Stimulated activated CD4-positive, alpha-beta T cell treated with anti-CD3 and anti-CD28 coated beads, Interleukin-15, amount 100 ng/mL, for 1 hour (primary cell): ENCODE measurements at places on chromosomes 4 and X.

DNA sequence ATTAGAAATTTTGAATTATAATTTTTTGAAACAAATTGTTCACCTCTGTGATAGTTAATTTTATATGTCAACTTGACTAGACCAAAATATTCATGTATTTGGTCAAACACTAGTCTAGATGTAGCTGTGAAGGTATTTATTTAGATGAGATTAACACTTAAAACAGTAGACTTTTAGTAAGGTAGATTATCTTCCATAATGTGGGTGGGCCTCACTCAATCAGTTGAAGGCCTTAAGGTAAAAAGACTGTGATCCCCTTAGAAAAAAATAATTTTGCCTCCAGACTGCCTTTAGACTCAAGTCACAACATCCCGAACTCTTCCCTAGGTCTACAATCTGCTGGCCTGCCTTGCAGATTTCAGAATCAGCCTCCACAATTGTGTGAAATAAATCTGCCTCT is 177.3 kb upstream of the PABPC5 start:
- no peak for DNase-seq

- no peak for DNase-seq
Observed at GRCh38 chr4:10180927-10181744, 64.5 kb upstream of the WDR1 start.

DNA sequence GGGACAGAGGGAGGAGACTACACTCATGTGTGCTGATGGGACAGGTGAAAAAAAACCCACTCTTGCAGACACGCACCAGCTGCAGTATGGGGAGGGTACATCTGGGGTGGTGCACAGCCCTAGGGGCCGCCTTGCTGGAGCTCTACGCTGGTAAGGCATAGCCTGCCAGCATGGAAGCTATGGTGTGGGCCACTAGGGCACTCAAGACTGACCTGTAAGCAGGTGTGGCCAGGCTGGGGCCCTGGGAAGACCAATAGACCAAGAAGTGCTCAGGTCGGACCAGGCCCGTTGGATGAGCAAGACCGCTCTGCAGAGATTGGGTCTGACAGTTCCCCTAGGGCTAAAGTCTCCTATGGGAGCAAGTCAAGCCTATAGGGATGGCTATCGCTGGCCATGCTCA is 314.8 kb downstream of the FAM47A start:
- DNase-seq = no peak

GRCh38 chrX:18174209-18174608 is 46.5 kb downstream of the BEND2 start:
- DNase-seq = no peak

DNA sequence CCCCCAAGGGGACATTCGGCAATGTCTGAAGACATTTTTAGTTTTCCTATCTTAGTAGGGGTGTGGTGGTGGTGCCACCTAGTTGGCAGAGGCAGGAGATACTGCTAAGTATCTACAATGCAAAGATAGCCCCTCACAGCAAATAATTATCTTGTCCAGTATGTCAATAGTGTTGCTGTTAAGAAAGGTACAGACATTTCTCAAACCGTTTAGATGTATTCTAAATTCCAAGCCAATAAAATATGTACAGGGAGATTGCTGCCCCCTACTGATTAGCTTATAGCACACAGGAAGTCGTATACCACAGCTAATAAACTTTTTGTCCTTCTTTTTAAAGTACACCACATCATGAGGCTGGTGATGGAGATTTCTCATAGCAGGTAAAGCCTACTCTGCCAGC is 260.5 kb downstream of the TMA16 start:
- DNase-seq = no peak

GRCh38 chr4:7000421-7001176 is 42.6 kb upstream of the TADA2B start:
- no peak for DNase-seq

DNA sequence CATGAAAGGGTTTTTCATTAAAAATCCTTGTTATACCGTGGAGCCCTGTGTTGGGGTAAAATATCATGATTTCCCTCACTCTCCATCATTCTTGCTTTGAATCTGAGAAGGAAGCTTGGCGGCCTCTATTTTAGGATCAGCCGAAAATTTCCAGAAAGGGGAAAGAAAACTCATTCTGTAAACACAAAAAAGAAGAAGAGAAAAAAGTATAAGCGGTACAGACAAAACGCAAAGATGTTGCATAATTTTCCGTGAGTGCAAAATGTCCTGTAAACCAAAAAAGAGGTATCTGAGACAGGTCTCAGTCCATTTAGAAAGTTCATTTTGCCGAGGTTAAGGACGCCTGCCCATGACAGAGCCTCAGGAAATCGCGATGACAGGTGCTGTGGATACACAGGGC is 5.3 kb downstream of the CSF2RA start:
- DNase-seq = no peak

GRCh38 chr4:171947400-171947799 is 134.2 kb downstream of the GALNTL6 start:
- no peak for DNase-seq

DNA sequence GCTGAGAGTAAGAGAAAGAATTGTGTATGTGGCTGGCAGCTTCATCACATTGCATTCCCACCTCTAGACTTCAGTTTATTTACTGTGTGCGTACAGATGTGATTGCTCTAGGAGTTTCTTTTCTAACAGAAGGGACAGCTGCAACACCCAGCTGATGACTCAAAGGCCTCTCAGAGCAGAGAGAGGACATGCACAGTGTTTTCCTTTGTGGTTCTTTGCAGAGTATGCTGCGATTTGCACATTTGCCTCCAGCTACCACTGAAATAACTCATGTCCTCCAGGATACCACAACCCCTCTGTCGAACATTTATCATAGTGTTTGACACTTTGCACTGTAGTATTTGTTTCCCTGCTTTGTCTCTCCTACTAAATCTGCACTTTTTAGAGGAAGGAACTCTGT is 294.1 kb downstream of the STIM2 start:
- DNase-seq = no peak

DNA sequence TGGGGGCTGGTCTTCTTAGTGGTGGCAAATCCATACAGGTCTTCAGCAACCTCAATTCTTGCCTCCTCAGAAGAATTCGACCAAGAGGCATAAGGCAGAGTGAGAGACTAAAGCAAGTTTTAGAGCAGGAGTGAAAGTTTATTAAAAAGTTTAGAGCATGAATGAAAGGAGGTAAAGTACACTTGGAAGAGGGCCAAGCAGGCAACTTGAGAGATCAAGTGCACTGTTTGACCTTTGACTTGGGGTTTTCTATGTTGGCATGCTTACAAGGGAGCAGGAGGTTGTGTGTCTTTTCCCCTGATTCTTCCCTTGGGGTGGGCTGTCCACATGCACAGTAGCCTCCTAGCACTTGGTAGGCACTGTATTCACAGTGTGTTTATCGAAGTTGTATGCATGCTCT is 91.2 kb downstream of the CPE start:
- no peak for DNase-seq

GRCh38 chr4:166458756-166459155 is 585.7 kb downstream of the TLL1 start:
- DNase-seq = no peak

DNA sequence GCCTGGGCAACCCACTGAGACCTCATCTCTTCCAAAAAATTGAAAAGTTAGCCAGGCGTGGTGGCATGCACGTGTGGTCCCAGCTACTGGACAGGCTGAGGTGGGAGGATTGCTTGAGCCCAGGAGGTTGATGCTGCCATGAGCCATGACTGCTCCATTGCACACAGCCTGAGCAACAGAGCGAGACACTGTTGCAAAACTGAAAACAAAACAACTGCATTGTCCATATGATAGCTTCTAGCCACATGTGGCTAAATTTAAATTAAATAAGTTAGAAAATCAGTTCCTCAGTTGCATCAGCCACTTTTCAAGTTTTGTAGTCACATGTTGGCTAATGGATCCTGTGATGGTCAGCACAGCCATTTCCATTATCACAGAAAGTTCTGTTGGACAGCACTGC is 67.9 kb downstream of the GAB1 start:
- no peak for DNase-seq

GRCh38 chr4:6280365-6280996 is 10.8 kb downstream of the WFS1 start:
- DNase-seq = no peak

GRCh38 chrX:124986284-124986683 is 333.4 kb upstream of the TEX13C start:
- DNase-seq = no peak

DNA sequence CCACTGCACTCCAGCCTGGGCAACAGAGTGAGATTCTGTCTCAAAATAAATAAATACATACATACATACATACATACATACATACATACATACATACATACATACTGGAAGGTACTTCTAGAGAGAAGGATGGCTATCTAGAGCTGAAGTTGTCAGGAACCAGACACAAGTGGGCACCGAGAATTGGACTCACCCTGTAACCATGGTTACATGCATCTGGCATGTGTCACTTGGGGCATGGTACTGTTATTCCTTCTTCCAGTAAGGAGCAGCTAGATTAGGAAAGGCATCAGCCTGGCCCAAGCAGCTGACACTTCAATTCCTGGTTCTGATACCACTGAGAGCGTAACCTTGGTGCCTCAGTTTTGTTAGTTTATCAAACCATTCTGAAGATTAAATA is 127.1 kb downstream of the SH3KBP1 start:
- DNase-seq = no peak

- no peak for DNase-seq
Observed at GRCh38 chr4:146245850-146246249, 31.5 kb downstream of the REELD1 start.

- no peak for DNase-seq
Observed at GRCh38 chr4:67684839-67685531, 16.0 kb downstream of the UBA6 start.

- DNase-seq = no peak
Observed at GRCh38 chr4:40165916-40166315, 30.9 kb upstream of the RHOH start.

DNA sequence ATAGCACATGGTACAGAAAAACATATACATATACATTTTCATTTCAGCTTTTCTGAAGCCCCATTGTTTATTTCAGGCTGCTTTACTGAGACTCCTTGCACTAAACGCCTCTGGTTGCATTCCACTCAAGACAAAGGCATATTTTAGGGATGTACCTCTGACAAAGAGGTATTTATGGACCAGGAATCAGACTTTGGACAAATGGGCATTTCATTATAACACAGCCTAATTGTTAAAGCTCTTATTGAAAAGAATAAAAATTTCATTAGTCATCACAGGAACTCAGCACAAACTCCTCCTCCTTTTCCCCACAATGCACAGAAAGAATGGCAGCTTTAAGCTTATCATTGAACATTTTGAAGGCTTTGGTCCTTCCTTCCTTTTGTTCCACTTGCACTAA is 62.9 kb upstream of the UGT8 start:
- DNase-seq = no peak

DNA sequence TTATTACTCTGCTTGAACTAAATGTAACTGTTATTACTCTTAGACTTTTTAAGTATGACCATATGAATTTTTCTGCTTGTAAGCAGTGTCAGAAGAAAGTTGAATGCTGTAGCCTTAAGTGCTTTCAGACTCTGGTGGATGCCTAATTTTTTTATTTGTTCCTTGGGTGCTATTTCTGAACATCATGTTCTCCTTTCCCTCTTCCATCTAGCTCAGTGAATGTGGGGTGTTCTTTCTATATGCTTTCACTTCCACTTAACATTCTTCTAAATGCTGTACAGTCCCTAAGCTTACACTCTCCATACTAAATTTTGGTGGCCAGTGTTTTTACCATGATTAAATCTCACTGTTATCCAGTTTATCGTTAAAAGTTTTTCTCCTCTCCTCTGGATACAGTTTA is 3.6 kb downstream of the DCK start:
- no peak for DNase-seq

DNA sequence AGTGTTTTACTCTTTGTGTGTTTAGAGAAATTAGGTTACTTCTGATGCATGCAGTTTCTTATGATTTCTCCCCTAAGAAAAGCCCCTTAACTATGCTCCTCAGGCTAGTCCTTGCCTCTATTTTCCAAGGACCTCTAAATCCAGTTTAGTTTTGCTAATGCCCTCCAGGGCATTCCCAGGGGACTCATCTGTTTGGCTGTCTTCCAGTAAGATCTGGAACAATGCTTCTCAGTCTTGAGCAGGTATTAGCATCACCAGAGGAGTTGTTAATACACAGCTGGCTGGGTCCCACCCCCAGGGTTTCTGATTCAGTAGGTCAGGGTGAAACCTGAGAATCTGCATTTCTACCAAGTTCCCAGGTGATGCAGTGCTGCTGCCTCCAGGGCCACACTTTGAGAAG is 56.9 kb downstream of the OTC start:
- DNase-seq = no peak

DNA sequence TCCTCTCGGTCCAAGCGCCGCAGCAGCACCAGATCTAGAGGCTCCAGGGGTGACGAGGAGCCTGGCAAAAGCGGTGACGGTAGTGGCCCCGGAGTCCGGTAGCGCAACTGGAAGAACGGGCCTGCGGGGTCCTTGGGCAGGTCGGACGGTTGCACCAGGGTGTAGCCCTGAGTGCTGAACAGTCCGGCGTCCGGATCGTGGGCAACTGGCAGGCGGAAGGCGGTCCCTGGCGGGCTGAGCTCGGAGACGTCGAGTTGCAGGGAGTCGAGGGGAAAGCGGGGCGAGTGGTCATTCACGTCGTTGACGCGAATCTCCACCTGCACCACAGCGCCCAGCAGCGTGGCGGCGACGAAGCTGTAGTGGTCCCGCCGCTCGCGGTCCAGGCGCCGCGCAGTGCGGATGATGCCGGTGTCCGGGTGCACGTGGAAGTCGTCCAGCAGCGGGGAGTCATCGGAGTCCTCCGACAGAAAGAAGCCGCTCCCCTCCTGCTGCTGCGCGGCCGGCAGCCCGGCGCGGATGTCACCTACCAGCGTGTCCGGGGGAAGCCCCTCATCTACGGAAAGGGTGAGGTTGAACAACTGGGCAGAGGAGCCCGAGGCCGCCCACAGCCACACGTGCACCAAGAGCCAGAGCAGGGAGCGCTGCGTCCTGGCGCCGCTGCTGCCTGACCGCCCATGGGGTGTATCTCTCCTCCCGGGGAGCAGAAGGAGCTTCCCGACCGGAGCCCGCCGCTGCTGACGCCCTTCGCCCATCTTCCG is 837 bp downstream of the DCHS2 start:
- DNase-seq = no peak

DNA sequence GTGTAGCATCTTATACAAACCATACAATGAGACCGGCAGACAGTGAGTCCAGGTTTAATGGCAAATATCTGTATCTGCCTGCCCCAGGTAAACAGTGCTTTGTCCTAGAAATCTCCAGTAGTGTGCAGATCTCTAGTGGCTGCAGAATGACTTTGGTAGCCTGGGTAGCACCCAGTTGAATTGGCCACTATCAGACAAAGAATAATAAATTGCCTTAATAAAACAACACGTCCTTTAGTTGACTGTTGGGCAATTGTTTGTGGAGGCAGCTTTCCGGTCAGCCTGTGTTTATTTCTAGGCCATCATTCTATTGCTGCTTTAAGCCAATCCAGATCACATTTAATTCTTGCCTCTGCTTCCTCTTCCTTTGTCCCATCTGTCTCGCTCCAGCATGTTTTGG is 52.5 kb downstream of the SNX25 start:
- no peak for DNase-seq
